Progenitor cell of endocrine pancreas (in vitro differentiated cells): ENCODE measurements at places on chromosomes 2 and 18. TPM values are rescaled to one million over a fixed set of nuclear protein-coding genes. Genes with fewer than 3 reads are reported as not detected.

The GATA6 gene
- 112 and 114 TPM in 2 replicates for total RNA-seq

The RAB6C gene
- 0.24 TPM in 1 of 2 replicates, not detected in the other for total RNA-seq

DNA sequence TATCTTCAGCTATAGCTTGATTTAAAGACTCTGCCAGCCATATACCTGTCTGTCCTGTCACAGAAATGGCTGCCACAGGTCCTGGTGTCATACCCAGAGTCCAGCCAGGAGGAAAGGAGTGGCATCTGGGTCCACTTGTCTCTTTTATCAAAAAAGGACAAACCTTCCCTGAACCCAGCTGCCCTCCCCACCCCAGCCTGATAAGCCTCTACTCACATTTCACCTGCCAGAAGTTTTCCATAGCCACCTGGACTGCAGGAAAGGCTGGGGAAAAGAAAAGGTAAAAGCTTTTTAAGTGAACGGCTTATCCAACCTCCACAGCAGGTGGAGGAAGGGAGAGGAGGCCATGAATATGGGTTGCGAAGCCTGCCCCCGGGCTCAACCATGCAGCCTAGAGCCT lies 32.8 kb downstream of the TMEM163 start:
- no peak for DNase-seq

The VSNL1 gene
- 1.1 TPM in 2 replicates for total RNA-seq

DNA sequence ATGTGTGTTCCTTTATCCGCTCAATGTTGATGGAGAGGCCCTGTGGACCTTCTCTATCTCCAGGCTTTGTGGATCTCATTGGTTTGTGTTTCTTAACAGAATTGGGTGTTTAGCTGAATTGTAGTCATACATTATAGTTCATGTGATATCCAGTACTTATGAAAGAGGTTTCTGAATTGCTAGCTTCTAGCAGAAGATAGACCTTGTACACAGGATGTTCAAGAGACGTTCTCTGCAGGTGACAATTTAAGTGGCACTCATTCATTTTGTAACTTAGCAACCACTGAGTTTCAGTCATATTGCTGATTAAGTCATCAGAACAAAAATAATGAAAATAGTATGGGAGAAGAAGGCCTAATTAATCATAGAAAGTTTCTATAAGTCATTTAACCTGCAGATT lies 279.2 kb downstream of the ALPK2 start:
- no peak for DNase-seq

DNA sequence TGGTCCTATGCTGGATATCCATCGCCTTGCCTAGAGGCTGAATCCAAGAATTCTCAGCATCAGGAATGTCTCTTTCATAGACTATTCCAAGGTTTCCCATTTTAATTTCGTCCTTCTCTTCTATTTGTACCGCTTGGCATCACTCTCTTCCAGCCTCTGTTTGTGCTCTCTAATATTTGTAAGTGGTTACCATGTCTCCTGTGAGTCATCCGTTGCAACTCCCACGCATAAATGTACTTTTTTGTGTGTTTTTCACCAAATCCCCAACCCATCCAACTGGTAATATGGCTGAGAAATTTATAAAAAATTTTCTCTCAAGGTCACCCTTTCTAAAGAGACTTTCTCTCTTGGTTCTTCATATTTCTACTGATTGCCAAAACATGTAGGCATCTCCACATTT lies 21.8 kb downstream of the COLEC12 start:
- DNase-seq, result no peak

The MCFD2 gene
- 72.9 and 78.3 TPM in 2 replicates for total RNA-seq
